ENCODE measurements at places on chromosomes 11 and 22.

DNA sequence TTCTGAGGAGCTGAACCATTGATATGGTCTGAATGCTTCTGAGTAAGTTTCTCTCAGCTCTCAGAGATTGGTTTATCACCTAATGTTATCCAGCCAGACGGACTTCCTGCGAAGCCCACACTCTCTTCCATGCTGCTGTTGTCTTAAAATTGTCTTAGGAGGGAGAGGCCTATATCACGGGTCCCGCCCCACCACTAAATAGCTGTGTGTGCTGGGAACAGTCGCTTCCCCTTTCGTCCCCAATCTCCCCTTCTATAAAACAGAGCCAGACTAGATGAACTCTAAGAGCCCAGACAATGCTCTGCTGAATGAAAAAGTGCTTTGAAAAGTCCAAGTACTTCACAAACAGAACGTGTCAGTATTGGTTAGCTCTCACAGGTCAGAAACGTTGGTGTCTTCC lies 81.4 kb upstream of the AKIP1 start:
- DNase-seq: no peak

DNA sequence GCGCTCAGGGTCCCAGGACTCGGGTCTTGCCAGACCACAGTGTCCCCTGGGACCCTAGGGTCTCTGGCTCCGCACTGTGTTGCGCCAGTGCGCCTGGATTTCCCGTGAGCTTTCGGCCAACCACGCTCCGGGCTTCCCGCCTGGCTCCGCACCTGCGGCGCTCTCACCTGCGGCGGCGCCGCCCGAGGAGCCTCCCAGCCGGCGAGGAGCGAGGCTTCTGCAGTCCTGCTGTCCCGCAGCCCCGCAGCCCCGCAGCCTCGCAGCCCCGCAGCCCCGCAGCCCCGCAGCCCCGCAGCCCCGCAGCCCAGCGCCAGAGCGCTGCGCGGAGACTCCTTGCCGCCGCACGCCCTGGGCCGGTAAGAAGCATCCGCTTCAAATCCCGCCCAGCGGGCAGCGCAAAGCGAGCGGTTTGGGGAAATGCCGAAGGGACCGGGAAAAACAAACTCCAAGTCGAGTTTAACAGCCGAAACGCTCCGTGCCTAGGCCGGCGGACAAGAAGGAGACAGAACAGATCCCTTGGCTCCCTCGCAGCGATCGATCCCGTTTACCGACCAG lies 939 bp downstream of the ALX4 start:
- no peak for DNase-seq

DNA sequence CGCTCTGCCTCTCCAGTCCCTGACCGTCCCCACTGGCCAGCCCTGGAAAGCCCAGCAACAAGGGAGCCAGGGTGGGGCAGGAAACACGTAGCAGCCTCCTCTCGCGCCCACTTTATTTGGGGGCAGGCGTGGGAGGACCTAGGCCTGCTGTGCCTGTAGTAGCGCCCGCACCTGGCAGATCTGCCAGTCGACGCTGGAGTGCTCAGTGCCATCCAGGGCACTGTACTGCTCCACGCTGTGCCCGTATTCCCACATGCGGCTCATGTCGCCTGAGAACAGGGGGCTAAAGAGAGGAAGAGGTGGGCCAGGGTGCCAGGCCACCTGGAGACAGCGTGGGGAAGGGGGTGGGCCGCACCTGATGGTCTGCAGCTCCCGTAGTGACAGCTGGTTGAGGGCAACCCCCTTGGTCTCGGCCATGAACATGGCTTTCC lies 17.0 kb upstream of the DRICH1 start:
- DNase-seq: no peak

DNA sequence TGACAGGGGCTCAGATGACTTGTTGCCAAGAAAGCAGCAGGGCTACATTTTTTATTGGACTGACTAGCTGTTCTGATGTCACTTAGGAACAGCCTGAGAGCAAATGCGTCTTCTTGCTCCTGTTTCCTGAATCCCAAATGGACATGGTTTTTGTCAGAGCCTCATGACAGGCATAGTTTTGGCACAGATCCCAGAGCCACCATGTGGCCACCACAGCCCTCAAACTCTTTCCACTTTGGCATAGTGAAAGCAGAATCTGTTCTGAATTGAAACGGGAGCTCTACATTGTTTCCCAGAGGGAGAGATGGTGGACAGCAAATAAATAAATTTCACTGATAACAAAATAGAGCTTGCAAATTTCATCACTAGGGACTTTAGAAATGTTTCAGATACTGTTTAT lies 222.2 kb downstream of the C11orf87 start:
- no peak for DNase-seq

DNA sequence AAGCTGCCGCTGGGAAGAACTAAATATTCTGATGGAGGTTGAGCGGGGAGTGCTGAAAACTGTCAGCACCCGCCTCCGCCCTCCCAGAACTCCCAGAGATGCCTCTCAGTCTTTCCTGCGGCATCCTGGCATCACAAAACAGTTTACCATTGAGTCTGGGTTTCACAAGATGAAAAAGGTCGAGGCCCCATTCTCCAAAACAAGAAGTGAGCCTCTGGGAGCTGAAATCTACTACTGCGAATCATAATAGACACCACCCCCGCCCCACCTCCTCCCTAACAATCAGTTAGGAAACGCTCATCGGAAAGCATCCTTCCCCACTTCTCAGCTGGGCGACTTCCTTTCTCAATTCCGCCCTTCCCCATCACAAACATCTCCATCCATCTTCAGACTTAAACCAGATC lies 1.0 kb downstream of the SUN2 start:
- DNase-seq: peak; percentile 61

- DNase-seq: no peak
These were observed 7.6 kb upstream of the ALKBH3 start for GRCh38 chr11:43872995-43873394.

DNA sequence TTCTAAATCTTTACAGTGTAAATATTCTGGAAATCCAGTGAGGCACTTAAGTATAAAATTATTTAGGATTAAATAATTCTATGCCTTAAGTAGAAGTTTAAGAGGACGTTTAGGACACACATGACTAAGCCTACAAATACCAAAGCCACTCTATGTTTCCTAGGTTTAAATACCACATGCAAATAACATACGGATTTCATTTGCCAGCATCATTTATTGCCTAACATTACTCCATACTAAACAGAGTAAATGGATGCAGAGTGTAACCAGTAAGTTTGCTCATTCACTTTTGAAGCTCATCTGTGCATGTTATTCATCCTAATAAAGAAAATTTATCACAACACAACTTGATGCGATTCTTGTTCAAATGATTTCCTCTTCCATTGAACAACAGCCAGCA lies 4.1 kb downstream of the BDNF start:
- DNase-seq: no peak

GRCh38 chr11:1478544-1478943 lies 8.0 kb downstream of the MOB2 start:
- DNase-seq: no peak

GRCh38 chr11:123197711-123198110 lies 2.7 kb upstream of the CLMP start:
- no peak for DNase-seq

- no peak for DNase-seq
These were observed 61.6 kb downstream of the PPP6R3 start for GRCh38 chr11:68521969-68522652.

DNA sequence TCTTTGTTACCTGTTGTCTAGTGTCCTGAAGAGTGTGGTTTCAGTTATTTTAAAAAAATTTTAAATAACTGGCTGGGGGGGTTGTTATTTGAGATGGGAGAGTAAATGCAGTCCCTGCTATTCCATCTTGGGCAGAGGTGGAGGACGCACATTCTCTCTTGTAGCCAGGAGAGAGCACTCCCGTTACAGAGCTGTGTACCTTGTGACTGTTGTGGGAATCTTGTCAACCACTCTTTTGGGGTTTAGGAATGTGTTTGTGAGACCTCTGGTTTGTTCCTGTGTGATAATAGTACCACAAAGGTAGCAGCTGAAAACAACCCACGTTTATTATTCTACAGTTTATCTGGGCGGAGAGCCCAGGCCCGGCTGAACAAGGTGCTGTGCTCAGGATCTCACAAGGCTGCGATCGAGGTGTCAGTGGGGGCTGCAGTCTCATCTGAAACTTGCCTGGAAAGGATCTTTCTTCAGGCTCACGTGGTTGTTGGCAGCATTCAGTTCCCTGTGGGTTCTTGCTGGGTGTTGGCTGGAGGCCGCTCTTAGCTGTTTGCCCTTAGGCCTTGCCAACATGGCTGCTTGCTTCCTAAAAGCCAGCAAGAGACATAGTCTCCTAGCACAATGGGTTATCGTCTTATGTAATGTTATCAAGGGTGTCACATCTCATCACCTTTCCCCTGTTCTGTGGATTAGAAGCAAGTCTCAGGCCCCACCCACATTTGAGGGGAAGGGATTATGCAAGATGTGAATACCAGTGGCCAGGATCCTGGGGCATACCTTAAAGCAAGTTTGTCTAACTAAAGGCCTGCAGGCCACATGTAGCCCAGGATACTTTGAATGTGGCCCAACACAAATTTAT lies 20.6 kb downstream of the IGHMBP2 start:
- no peak for DNase-seq

DNA sequence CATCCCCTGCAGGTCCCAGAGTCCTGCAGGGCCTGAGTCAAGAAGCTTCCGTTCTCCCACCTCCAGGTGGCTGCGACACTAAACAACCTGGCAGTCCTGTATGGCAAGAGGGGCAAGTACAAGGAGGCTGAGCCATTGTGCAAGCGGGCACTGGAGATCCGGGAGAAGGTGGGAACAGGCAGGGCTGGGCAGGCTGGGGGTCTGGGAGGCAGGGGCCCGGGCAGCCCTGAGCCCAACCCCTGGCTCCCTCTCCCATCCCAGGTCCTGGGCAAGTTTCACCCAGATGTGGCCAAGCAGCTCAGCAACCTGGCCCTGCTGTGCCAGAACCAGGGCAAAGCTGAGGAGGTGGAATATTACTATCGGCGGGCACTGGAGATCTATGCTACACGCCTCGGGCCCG lies 4.7 kb upstream of the RAB1B start:
- DNase-seq: no peak

GRCh38 chr11:111585371-111585770 lies 16.9 kb upstream of the SIK2 start:
- no peak for DNase-seq

GRCh38 chr22:29369460-29369859 lies 18.9 kb downstream of the AP1B1 start:
- no peak for DNase-seq

- DNase-seq: no peak
These were observed 12.8 kb downstream of the SLC37A2 start for GRCh38 chr11:125075900-125076317.

GRCh38 chr11:8025816-8026215 lies 38.7 kb downstream of the EIF3F start:
- DNase-seq: no peak

DNA sequence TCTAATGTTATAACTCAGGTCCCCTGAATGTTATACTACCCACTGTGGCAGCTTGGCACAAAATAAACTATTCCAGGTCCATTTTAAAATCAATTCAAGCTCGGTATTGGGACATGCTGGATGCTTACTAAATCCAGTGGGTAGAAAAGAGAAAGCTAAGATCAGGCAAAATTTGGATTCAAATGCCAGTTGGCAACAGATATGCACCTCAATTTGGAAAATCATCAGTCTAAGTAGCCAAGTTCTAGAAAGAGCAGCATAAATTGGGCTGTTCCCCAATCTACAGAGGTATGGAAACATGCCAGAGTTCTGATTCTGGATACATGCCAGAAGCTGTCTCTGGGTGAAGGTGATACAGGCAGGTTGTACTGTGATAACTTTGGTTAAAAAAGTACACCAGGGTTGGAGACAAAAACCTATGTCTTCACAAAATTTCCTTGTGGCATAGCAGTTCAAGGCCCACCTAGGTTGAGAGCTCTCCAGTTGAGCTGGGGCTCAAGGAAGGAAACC lies 427.8 kb downstream of the LRRC4C start:
- DNase-seq: no peak

GRCh38 chr11:6260207-6260726 lies 629 bp downstream of the CCKBR start:
- no peak for DNase-seq

GRCh38 chr11:3807909-3808860 lies at the start of gene PGAP2:
PGAP2 (plus strand) TSS chr11:3808560; CDS start chr11:3811260, 2,700 bp downstream.
- DNase-seq: peak; percentile 45

GRCh38 chr22:22704156-22704946 lies 59.9 kb downstream of the GGTLC2 start:
- DNase-seq: no peak

DNA sequence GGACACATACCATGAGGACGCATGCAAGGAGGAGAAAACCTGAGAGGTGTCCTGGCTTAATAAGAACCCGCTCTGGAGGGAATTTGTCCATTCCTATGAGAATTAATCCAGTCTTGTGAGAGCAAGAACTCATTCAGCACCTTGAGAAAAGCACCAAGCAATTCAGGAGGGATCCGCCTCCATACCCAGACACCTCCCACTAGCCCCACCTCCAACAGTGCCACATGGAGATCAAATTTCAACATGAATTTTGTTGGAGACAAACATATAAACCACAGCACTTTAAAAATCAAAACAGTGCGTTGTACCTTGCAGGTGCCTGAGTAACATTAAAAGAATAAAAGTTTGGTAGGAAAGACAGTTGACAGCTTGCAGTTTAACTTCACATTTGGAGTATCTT lies 11.4 kb downstream of the UBE4A start:
- DNase-seq: no peak

DNA sequence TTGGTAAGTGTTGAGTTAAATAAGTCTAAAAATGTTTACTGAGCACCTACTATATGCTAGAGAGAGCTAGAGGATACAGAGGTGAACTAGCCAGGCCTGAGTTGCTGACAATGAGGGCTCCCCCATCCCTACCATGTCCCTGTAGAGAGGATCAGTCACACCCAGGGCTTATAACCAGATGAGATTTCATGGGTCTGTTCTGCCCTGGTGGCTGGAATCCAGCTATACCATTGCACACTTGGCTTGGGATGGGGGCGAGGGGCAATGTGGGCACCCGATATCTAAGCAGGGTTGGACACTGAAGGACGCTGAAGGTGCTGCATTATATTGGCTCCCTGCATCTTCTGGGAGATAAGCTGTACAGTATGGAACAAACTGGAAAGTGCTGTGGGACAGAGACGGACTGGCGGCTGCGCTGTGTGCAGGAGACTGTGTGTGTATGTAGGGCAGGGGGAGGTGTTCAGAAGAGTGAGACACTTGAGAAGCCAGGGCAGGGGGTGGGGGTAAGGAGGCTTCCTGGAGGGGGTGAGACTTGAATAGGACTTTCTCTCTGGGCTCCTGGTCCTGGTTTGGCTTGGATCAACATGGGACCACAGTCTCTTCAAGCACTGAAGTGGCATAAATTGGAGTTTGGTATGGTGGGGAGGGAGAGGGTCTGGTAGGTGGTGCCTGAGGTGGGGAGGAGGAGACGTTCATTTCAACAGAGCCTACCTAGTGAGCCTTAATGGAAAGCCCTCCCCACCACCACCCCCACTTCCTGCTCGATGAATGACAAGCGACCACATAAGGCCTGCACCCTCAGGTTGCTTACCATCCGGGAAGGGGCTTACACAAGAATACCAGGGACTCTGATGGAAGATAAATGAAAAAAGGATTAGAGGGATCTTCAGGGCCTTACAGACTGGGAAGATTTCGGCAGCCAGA lies 1.8 kb downstream of the CD82 start:
- peak; percentile 26 for DNase-seq

- no peak for DNase-seq
These were observed 395.7 kb downstream of the MN1 start for GRCh38 chr22:27405672-27406388.

- no peak for DNase-seq
These were observed 102.9 kb upstream of the PAX6 start for GRCh38 chr11:31913985-31914384.

Data from CD4-positive, alpha-beta memory T cell (primary cell).